ENCODE measurements at places on chromosomes 1 and 21. TPM values are rescaled to one million over a fixed set of nuclear protein-coding genes. Genes with fewer than 3 reads are reported as not detected.

DNA sequence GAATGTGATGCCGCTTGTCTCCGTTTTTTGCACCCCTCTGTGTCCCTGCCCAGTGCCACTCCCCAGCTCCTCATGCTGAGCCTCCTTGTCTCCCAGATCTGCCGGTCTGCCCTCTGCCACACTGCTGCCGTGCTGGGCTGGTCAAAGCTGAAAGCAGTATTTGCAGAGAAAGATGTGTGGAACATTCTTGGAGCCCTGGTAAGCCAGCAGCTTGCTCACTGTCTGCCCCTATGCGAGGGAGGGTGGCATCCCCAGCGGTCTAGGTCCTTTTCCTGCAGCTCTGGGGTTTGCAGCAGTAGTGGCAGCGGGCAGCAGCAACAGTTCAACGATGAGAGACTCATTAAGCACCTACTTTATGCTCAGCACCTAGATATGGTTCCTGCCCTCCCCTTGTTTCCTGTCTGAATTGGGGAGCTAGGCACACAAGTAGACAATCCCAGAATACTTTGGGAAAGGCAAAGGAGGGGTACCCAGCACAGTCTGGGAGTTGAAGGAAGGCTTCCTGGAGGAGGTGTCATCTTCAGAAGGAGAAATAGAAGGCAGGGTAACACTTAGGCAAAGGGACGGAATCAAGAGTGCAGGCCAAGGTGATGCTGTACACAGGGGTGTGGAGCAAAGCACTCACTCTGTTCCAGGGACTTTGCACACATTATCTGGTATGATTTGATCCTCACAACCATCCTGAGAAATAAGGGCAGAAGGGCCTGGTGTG, 63.1 kb downstream of the KIF21B start:
- no peak overlapping the region for H3K27ac ChIP-seq
- no peaks in the 10 kb centered on the region for H3K4me1 ChIP-seq
- DNase-seq, result no peak
- H3K27me3 ChIP-seq, result peaks cover 5% of the 10 kb centered on the region
- no peak overlapping the region for H3K4me3 ChIP-seq

The AGMAT gene
- 1.0 TPM for total RNA-seq

The CFAP74 gene
- 0.26 TPM for total RNA-seq

The PLEKHA6 gene
- 3.8 TPM for total RNA-seq

DNA sequence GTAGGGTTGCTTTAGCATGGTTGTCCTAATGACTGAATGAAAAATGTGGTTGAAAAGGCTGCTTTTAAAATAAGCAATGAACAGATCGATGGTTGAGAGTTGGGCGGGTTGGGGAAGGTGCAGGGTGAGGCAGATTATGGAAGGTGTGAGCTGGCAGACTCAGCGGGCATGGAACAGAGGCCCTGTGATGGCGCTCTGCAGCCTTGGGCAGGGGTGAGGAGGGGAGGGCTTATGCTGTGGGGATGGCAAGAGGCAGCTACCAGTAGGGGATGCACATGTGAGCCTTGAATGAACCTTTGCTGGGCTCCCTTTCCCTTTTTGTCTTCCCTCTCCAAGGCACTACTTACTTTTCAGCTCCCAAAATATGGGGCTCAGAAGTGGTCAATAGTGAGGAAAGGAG, 30.9 kb downstream of the ATP1B1 start:
- H3K27ac ChIP-seq, result no peak overlapping the region
- no peak overlapping the region for H3K4me3 ChIP-seq
- DNase-seq, result no peak

DNA sequence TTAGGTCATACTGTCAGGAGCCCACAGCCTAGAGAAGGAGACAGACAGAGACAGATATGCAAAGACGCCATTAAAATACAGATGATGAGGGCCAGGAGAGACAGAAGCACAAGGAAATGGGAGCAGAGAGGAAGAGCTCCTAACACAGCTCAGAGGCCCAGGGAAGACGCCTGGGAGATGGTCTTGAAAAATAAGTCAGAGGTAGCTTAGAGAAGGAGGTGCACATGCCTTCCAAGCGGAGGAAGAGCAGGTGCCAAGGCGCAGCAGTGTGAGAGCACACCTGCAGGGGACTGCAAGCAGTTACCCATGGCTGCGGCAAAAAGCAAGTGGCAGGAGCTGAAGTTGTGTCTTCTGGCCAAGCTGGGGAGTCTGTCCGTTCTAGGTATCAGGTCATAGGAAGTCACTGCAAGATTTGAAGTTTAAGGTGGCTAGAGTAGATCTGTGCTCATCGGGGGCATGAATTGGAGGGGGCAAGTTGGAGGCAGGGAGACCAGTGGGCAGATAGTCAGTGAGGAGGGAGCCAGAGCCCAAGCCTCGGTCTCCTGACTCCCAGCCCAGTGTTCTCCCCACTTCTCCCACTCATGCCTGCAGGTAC, 1.3 kb upstream of the TRABD2B start:
- no peak for DNase-seq
- no peaks in the 10 kb centered on the region for H3K4me1 ChIP-seq
- H3K36me3 ChIP-seq, result no peaks in the 10 kb centered on the region
- no peak overlapping the region for H3K27ac ChIP-seq
- H3K27me3 ChIP-seq, result peaks cover 27% of the 10 kb centered on the region

- H3K4me3 ChIP-seq, result no peak overlapping the region
- H3K27me3 ChIP-seq, result no peaks in the 10 kb centered on the region
- DNase-seq, result no peak
- H3K27ac ChIP-seq, result no peak overlapping the region
- no peaks in the 10 kb centered on the region for H3K4me1 ChIP-seq
Observed at GRCh38 chr21:16324630-16325029, 594.8 kb downstream of the USP25 start.

- no peaks in the 10 kb centered on the region for H3K36me3 ChIP-seq
- no peak within 1 kb of the TSS for H3K27ac ChIP-seq
- DNase-seq, result no peak
- H3K4me3 ChIP-seq, result no peak within 1 kb of the TSS
- H3K4me1 ChIP-seq, result no peaks in the 10 kb centered on the region
Observed at GRCh38 chr1:154191990-154192461, at the start of gene TPM3. TSS of gene TPM3 (minus strand) at chr1:154192100. CDS start at chr1:154192018, 82 bp downstream.

GRCh38 chr1:207172885-207173284, 68.9 kb downstream of the C4BPA start:
- no peaks in the 10 kb centered on the region for H3K4me1 ChIP-seq
- no peaks in the 10 kb centered on the region for H3K27me3 ChIP-seq
- H3K36me3 ChIP-seq, result no peaks in the 10 kb centered on the region
- H3K4me3 ChIP-seq, result no peak overlapping the region
- no peak for DNase-seq
- no peak overlapping the region for H3K27ac ChIP-seq

The C2CD4D gene
- not detected for total RNA-seq

DNA sequence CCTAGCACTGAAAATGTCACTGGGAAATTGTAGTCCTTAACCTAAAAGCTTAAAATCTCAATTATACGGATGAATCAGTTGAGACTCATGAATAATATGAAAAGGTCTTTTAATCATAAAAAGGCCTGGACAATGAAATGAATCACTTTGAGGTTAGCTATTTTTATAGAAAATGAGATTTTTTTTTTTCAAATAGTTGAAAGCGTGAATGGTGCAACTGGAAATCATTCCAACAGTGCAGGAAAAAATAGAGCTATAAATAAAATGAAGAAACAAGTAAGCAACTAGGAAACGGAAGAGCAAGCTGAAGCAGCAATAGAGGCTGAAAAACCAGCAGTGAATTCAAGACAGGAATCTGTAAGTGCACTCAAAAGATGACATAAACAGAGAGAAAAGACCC, 142.9 kb downstream of the BACH1 start:
- H3K27me3 ChIP-seq, result no peaks in the 10 kb centered on the region
- H3K27ac ChIP-seq, result no peak overlapping the region
- H3K4me3 ChIP-seq, result no peak overlapping the region
- H3K4me1 ChIP-seq, result no peaks in the 10 kb centered on the region
- no peak for DNase-seq
- no peaks in the 10 kb centered on the region for H3K36me3 ChIP-seq

GRCh38 chr1:20660847-20661206, 342 bp downstream of the DDOST start:
- H3K27ac ChIP-seq, result peak overlapping the region; percentile 57
- H3K27me3 ChIP-seq, result no peaks in the 10 kb centered on the region
- H3K4me3 ChIP-seq, result peak overlapping the region; percentile 71
- no peak for DNase-seq
- H3K36me3 ChIP-seq, result peaks cover 15% of the 10 kb centered on the region

DNA sequence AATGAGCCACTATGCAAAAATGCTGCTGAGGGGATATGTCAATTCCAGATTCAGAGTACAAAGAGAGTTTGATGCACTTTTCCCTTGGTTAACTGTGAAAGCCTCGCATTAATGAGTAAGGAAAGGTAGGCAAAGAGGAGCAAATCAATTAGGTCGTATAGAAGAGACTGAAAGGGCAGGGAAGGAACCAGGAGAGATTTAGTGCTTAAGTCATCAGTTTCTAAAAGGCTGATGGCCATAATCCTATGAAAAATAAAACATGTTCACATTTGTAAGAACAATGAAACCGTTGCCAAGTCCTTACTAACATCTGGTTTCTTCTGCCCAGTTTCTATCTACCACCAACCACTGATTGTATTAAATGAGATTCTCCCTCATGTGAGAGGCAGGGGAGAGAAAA, 118.4 kb upstream of the PALMD start:
- H3K36me3 ChIP-seq, result no peaks in the 10 kb centered on the region
- H3K4me1 ChIP-seq, result no peaks in the 10 kb centered on the region
- no peak overlapping the region for H3K27ac ChIP-seq
- no peak for DNase-seq
- no peak overlapping the region for H3K4me3 ChIP-seq
- no peaks in the 10 kb centered on the region for H3K27me3 ChIP-seq

The KRTAP21-2 gene
- total RNA-seq, result not detected

DNA sequence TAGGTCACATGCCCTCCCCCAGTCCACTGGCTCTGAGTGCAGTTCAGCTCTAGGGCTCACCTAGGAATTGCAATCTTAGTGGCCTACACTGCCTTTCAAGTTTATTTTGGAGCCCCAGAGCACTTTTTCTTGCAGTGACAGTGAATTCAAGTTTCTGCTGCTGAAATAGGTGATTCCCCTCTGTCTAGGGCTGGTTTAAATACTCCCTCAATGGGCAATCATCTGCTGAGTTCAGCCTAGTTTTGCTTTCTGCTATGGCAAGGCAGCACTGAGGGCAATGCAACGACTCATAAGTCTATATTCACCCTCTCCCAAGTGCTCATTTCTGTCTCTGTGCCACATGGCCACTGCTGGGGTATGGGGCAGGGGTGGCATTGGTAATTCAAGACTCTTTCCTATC, 472.6 kb upstream of the RGS18 start:
- no peak overlapping the region for H3K4me3 ChIP-seq
- no peaks in the 10 kb centered on the region for H3K4me1 ChIP-seq
- H3K27me3 ChIP-seq, result no peaks in the 10 kb centered on the region

GRCh38 chr1:94798054-94798453, 22.1 kb upstream of the SLC44A3 start:
- no peaks in the 10 kb centered on the region for H3K36me3 ChIP-seq
- no peak overlapping the region for H3K4me3 ChIP-seq
- peaks cover 23% of the 10 kb centered on the region for H3K4me1 ChIP-seq
- no peak for DNase-seq
- no peak overlapping the region for H3K27ac ChIP-seq

GRCh38 chr1:186046437-186047211, 312.4 kb downstream of the HMCN1 start:
- no peak overlapping the region for H3K4me3 ChIP-seq
- H3K27ac ChIP-seq, result no peak overlapping the region
- H3K36me3 ChIP-seq, result no peaks in the 10 kb centered on the region
- no peaks in the 10 kb centered on the region for H3K4me1 ChIP-seq

- H3K4me3 ChIP-seq, result no peak overlapping the region
- DNase-seq, result no peak
- H3K27me3 ChIP-seq, result no peaks in the 10 kb centered on the region
- H3K27ac ChIP-seq, result peak overlapping the region; percentile 26
- peaks cover 17% of the 10 kb centered on the region for H3K4me1 ChIP-seq
Observed at GRCh38 chr1:81921344-81921743, 120.6 kb downstream of the ADGRL2 start.

The RNU1-3 gene
- total RNA-seq, result under 0.01 TPM

DNA sequence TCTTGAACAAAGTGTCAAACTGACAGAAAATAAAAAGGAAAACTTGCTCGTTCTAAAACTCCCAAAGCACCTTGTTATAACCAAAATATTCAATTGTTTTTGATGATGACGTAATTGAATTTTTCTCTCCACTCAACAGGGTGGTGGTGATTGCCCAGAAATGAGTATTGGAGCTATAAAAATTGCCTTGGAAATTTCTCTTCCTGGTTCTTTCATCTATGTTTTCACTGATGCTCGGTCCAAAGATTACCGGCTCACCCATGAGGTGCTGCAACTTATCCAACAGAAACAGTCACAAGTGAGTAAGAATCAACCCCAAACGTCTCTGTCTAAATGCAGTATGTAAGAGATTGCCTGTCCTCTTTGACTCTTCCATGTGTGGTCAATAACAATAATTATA, 130.1 kb downstream of the HMCN1 start:
- H3K36me3 ChIP-seq, result no peaks in the 10 kb centered on the region
- DNase-seq, result no peak
- H3K27me3 ChIP-seq, result no peaks in the 10 kb centered on the region
- no peak overlapping the region for H3K4me3 ChIP-seq
- no peaks in the 10 kb centered on the region for H3K4me1 ChIP-seq
- H3K27ac ChIP-seq, result no peak overlapping the region

The SELL gene
- under 0.01 TPM for total RNA-seq

The DNM3 gene
- total RNA-seq, result 1.8 TPM

The SLC35A3 gene
- 14.6 TPM for total RNA-seq

The EPS8L3 gene
- total RNA-seq, result not detected

The CD52 gene
- total RNA-seq, result not detected

The LAPTM5 gene
- under 0.01 TPM for total RNA-seq

The S100A8 gene
- not detected for total RNA-seq

GRCh38 chr1:201904579-201904978, 15.9 kb downstream of the SHISA4 start:
- H3K27me3 ChIP-seq, result no peaks in the 10 kb centered on the region
- peaks cover 28% of the 10 kb centered on the region for H3K4me1 ChIP-seq
- H3K36me3 ChIP-seq, result peaks cover 2% of the 10 kb centered on the region
- DNase-seq, result peak; percentile 90
- H3K27ac ChIP-seq, result peak overlapping the region; percentile 53

DNA sequence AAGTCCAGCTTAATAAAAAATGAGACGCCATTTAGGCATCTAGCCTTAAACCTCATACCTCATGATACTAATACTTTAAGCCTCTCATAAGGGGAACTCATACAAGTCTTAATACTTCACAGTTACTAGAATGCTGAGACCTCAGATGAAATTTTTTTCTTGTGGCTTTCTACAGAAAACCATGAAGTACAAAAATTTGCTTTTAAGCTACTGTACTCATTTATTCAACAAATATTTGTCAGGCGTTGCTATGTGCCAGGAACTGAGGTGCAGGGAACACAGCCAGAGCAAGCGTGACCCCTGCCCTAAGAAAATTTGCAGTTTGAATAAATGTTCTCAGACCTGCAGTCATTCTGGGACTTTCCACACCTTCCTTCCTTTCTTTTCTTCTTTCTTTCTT, 150.6 kb downstream of the MRPL39 start:
- H3K4me3 ChIP-seq, result no peak overlapping the region
- no peaks in the 10 kb centered on the region for H3K27me3 ChIP-seq
- H3K4me1 ChIP-seq, result no peaks in the 10 kb centered on the region
- no peaks in the 10 kb centered on the region for H3K36me3 ChIP-seq
- peak; percentile 85 for DNase-seq

- H3K27me3 ChIP-seq, result no peaks in the 10 kb centered on the region
- H3K27ac ChIP-seq, result no peak overlapping the region
- no peak overlapping the region for H3K4me3 ChIP-seq
- H3K36me3 ChIP-seq, result no peaks in the 10 kb centered on the region
- DNase-seq, result peak; percentile 83
Observed at GRCh38 chr21:15809818-15810217, 80.0 kb downstream of the USP25 start.

The TFF1 gene
- total RNA-seq, result not detected
